ENCODE measurements at places on chromosomes 1 and 21.

- DNase-seq = no peak
Observed at GRCh38 chr1:25257196-25257595, 9.9 kb upstream of the RSRP1 start.

DNA sequence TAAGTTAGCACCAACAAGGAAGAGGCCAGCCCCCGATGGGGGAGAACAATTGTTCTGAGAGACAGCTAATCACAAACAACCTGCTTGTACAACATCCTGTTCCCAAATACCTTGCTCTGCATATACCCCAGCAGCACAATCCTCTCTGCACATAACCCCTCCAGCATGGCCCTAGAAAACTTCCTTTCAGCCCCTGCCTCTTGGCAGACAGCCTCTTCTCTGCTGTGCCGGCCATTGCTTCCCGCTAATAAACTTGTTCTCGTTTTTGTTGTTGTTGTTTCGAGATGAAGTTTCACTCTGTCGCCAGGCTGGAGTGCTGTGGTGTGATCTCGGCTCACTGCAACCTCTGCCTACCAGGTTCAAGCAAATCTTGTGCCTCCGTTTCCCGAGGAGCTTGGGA, 392.7 kb downstream of the SMYD3 start:
- DNase-seq = no peak

DNA sequence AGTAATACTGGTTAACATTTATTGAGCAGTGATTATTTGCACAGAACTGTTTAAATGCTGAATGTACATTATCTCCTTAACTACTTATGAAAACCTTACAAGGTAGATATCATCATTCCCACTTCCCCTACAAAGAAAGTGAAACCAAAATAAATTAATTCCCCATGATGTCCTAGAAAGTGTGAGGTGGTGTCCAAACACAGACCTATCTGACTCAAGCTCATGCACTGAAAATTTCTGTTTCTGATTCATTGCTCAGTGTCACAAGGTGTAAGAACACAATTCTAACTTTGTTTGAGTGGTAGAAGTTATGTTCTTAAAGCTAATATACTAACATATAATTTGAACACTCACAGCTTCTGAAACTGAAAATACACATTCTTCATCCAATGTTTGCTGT, 178.7 kb downstream of the MRPL39 start:
- no peak for DNase-seq

- no peak for DNase-seq
Observed at GRCh38 chr1:37478890-37479254, 4.5 kb downstream of the ZC3H12A start.

DNA sequence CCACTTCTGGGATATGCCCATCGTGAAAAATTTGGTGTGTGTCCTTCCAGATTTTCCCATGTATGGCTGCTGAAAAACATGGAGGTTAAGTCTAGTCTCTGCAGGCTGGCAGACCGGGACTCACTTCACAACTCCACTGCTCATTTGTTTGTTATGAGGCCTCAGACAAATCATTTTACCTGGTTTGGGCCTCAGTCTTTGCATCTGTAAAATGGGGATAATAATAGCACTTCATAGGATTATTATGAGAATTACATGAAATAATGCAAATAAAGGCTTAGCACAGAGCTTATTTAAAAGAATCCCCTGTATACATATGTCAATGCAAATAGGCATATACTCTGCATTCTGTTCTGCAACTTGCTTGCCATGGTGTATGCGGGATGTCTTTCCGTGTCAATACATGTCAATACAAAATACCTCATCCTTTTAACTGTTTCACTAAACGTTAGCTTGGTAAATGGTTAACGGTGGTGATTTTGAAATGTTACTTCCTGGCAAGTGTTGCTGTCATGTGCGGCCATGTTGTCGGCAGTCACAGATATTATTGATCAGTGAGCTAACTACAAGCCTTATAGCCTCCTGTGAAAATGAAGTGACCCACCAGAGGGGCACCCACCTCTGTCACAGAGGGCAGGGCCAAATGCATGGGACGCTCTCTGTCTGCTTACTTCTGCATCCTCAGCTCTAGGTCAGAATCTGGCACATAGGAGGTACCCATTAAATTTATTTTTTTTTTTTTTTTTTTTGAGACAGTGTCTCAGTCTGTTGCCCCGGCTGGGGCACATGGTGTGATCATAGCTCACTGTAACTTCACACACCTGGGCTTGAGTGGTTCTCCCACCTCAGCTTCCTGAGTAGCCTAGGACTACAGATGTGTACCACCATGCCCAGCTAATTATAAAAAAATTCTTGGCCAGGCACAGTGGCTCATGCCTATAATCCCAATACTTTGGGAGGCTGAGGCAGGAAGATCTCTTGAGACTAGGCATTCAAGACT, 4.3 kb downstream of the LCK start:
- no peak for DNase-seq

DNA sequence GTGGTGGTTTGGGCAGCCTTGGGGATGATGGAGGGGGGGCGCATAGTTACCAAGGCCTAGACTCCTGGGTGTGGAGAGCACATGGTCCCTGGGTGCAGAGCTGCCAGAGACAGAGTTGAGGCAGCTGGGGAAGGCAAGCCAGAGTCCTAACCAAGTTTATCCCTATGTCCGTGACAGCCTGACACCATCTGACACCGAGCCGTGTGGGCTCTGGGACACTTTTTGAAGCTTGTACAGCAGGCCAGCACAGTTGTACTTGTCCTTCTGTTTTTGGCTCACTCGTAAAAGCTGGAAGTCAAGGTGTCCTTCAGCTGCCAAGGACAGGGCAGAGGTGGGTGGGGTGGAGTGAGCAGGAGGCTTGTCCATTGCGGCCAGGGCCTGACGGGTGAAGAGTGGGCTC, 28.5 kb downstream of the SLC26A9 start:
- DNase-seq = no peak

DNA sequence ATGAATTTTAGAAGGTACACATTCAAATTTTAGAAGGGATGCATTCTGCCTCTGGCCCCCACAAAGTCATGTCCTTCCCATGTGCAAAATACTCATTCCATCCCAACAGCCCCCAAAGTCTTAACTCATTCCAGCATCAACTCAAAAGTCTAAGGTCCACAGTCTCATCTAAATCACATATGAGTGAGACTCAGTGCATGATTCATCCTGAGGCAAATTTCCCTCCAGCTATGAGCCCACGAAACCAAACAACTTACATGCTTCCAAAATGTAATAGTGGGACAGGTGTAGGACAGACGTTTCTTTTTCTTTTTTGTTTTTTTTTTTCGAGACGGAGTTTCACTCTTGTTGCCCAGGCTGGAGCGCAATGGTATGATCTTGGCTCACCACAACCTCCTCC, 12.5 kb upstream of the WNT2B start:
- DNase-seq = no peak

DNA sequence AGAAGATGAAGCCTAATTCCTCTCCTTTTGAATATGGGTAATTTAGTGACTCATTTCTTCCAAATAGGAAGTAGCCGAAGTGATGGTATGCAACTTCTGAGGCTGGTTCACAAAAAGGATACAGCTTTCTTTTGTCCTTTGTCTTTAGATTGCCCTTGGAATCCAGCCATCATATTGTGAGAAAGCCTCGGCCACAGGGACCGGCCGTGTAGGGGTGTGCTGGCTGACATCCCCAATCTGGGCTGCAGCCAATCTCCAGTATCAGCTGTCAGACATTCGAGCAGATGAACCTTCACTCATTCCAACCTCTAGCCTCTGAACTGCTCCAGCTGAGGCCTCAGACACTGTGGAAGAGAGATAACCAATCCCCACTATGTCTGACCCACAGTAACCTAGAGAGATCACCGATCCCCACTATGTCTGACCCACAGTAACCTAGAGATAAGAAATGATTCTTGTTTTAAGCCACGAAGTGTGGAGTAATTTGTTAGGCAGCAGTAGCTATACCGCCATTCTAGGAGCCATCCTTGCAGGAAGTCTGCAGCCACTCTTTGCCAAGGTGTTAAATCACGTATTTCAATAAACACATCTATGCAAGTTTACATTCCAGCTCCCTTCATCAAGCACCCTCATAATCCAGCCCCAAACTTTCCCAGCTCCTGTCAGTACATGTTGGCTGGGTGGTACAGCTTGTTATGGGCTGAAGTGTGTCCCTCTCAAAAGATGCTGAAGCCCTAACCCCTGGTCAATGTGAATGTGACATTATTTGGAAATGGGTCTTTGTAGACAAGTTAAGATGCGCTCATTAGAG, 2.9 kb upstream of the DIP2A start:
- no peak for DNase-seq

GRCh38 chr1:59971464-59971911, 44.9 kb upstream of the CYP2J2 start:
- DNase-seq = no peak

- no peak for DNase-seq
Observed at GRCh38 chr1:73593364-73593763, 604.6 kb downstream of the LRRIQ3 start.

DNA sequence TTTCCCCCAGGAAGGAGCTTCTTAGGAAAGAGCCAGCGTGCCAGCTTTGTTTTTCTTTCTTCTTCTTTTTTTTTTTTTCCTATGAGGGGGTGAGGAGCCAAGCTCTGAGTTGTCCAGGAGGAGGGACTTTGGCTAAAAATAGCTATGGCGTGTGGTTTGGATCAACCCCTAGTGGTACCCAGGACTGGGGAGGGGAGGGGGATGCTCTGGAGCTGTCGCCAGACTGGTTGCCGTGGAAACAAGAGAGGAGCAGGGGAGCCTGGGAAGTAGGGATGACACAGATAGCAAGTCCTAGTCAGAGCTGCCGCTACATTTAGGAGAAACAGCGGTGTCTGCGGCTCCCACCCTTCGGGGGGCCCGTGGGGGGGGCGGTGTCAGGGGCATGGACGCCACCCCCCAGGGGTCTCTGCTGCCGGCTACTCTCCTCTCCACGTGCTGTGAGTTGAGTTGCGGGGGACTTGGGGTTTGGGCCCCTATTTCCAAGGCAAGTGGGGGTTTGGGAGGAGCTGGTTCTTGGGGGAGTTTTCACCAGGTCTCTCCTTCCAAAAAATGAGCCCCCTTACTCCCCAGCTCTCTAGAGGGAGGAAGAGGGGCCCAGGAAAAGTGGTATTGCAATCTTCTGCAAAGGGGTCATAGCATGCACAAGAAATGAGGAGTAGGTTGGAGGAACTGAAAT, at the start of gene KCNJ9:
TSS of gene KCNJ9 (plus strand) at position 278 of the 676 bp plus-strand sequence. CDS start 2,493 bp downstream, outside the sequence.
- DNase-seq = no peak

DNA sequence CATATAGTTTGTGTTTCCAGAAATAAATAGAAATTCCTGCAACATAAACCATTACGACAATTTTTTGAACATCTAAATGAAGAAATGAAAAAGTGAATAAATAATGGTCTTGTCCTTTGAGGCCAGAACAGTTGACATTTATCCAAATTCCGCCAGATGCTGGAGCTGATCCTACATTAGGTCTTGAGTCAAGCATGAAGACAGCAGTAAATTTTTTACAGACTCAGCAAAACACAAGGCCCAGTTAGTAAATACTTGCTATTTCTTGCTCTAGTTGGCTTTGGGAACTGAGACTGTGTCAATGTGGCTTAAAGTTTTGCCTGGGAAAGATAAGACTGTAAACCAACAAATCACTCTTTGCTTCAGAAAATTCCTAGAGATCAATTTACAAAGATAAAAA, 540.1 kb upstream of the RGS18 start:
- DNase-seq = no peak

- no peak for DNase-seq
Observed at GRCh38 chr1:115838431-115839028, 2.4 kb downstream of the NHLH2 start.

DNA sequence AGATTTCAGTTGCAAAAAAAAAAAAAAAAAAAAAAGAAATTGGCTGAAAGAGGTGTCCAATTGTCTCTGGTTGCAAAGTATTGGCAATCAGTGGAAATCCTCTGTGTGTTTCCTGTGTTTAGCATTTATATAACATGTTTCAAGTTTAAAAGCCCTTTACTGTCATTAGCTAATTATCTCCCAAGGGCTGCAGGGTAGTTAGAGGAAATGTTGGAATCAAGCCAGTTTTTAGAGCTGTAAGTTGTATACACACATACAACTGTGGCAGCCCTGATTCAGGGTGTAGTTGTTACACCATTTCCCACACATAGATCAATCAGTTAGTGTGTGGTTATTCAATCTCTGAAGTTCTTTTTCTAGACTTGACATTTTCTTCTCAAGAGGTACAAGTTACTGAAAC, 8.9 kb upstream of the ZNF326 start:
- DNase-seq = no peak

GRCh38 chr1:186627019-186627418, 53.2 kb downstream of the PTGS2 start:
- no peak for DNase-seq

DNA sequence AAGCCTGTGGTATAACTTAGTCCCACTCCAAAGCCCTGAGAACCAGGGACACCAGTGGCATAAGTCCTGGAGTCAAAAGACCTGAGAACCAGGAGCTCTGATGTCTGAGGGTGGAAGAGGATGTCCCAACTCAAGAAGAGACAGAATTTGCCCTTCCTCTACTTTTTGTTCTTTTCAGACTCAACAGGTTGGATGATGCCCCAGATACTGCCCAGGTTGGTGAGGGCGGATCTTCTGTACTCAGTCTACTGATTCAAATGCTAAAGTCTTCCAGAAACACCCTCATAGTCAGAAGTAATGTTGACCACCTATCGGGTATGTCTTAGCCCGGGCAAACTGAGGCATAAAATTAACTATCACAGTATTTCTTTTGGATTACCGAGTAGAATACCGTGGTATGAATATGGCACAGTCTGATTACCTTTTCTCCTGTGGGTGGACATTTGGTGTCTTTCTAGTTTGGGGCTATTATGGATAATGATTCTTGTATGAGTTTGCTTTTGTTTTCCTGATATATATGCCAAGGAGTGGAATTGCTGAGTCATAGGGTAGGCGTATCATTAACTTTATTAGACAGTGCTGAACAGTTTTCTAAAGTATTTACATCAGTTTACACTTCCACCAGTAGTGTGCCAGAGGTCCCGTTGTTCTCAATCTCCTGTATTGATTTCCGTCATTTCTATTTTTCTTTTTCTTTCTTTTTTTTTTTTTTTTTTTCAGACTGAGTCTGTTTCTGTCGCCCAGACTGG, 3.2 kb upstream of the CHAF1B start:
- no peak for DNase-seq

DNA sequence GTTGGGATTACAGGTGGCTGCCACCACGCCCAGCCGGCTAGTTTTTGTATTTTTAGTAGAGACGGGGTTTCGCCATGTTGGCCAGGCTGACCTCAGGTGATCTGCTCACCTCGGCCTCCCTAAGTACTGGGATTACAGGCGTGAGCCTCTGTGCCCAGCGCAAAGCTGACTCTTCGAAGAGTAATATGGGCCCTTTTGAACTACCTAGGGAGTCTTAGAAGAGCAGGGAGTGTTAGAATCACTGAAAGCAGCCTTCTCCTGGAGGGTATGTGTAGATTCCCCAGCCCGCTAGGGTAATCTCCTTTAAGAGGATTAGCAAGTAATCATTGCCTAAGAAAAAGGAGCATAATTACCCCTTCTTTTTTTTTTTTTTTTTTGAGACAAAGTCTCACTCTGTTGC, 6.5 kb upstream of the MAST2 start:
- DNase-seq = no peak

DNA sequence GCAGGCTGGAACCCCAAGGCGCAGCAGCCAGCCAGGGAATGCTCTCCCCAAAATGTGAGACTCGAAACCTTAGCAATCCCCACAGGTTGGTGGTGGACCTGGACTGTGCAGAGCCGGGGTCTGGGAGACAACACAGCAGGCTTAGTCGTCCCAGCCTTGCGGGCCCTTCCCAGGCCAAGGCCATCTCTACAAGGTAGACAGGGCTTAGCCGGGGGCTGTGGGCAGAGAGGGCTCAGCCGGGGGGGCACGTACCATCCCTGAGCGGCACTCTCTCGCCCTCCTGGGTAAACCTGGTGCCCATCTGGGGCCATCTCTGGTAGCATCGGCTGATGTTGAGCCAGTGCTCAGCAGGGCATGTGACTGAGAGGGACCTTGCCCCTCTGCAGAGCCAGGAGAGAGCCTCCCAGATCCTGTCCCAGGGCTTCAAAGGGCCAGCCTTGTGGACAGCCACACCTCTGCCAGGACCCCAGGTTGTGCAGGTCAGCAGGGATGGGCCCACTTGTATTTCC, 2.2 kb upstream of the ACTRT2 start:
- DNase-seq = no peak

Measured in stimulated activated CD4-positive, alpha-beta T cell treated with anti-CD3 and anti-CD28 coated beads, TNF-alpha, amount 100 ng/mL, for 24 hours (primary cell).